WERI-Rb-1 (cell line): ENCODE measurements at places on chromosomes 5 and 9.

DNA sequence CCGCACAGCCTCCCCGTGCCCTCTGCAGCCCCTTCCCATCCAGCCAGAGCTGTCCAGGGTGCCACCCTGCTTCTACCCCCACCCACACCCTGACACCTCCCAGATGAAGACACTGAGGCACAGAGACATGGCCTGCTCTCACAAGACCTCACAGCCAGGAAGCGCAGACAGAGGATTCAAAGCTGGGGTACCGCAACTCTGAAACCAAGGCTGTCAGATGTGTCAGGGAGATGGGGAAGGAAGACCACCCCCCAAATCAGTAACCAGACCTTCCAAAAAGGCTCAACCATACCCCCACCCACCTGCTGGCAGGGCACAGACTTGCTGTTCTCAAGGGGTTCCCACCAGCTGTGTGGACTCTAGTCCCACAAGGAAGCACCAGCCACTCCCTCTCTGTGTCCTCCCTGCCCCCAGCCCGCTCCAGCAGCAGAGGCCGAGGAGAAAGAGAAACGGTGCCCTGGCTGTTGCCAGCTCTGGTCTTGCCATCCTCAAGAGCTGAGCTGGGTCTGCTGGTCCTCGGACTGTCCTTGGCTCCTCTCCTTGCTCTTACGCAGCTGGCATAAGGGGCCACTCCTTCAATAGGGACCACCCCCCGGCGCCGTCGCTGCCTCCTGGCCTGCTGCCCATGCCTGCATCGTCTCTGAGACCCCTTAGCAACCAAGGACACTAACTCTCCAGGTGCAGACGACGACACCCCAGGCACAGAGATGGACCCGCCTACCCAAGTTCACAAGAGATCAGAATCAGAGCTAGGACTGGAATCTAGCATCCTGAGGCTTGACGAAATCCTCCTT is 699 bp downstream of the AKNA start:
- DNase-seq, result no peak

GRCh38 chr5:16430349-16431089 is 35.1 kb downstream of the ZNF622 start:
- no peak for DNase-seq

DNA sequence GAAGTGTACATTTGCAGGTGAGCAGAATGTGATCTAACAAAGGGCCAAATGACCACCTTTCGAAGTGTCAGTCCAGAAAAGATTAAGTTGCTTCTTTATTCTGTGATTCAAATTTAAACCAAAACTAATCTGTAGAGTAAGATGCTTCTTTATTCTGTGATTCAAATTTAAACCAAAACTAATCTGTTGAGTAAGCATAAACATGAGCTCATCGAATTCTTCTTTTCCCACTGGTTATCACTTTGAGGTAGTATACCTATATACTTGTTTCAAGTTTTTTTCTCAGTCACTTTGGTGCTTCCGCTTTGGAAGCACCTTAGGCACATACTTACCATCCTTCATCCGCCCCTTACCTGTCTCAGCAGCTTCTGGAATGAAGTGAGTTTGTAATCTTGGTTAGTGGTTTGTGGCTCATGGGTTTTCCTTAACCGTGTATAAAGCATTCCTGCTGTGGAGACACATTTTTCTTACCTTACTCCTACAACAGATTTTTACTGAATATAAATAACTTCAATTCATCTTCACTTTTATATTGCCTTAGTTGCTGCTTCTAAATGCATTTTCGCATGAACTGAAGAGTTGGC is 40.7 kb upstream of the CTXN3 start:
- DNase-seq, result no peak

DNA sequence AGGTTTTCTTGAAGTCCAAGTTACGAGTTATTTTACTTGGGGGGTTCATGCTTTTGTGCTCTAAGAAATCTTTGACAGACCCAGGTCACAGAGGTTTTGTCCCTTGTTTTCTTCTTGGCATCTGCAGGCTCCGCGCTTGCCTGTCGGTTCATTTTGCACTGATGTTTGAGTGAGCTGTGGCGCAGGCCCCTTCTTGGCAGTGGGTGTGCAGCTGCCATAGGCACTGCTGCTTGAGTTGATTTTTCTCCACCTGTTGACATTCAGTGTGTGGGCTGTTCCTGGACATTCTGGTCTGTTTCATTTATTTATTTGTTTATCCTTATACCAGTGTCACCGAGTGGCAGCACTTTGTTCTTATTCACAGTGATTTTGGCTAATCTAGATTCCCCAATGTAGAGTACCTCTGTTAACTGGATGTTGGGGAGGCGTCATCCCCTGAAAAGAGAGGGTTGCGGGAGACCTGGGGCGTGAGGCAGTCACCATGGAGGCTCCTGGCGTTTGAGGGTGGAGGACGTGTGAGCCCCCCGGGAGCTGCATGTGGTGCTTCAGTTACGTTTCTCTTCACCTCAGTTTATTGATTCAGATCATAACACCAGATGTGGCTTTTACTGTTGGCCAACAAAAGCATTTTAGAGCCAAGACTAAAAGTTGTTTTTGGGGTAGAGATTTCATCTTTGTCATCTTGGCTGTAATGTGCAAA is 121.4 kb upstream of the CACNA1B start:
- DNase-seq, result no peak

DNA sequence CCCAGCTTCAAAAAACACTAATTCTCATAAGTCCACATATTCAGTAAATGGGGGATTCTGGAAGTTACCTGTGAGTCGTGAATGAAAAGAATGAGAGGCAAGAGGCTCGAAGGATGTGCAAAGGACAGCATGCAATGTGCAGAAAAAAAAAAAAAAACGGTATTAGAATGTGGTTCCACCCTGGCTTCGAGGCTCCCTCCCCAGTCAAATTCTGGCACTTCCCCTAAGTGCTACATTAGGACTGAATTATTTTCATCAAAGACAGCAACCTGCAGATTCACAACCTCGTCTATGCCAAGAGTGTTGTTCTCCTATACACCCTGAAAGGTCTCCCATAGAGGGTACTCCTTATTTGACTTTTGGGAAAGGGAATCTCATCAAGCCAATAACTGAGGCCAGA is 16.5 kb downstream of the CAPSL start:
- no peak for DNase-seq
